H7 (cell line): ENCODE measurements at places on chromosomes 11 and 22. TPM values are rescaled to one million over a fixed set of nuclear protein-coding genes. Genes with fewer than 3 reads are reported as not detected.

- DNase-seq, result no peak
Measured at GRCh38 chr11:20080032-20080685, 80.1 kb downstream of the DBX1 start.

The OR10A2 gene
- total RNA-seq, result not detected in 2 replicates

DNA sequence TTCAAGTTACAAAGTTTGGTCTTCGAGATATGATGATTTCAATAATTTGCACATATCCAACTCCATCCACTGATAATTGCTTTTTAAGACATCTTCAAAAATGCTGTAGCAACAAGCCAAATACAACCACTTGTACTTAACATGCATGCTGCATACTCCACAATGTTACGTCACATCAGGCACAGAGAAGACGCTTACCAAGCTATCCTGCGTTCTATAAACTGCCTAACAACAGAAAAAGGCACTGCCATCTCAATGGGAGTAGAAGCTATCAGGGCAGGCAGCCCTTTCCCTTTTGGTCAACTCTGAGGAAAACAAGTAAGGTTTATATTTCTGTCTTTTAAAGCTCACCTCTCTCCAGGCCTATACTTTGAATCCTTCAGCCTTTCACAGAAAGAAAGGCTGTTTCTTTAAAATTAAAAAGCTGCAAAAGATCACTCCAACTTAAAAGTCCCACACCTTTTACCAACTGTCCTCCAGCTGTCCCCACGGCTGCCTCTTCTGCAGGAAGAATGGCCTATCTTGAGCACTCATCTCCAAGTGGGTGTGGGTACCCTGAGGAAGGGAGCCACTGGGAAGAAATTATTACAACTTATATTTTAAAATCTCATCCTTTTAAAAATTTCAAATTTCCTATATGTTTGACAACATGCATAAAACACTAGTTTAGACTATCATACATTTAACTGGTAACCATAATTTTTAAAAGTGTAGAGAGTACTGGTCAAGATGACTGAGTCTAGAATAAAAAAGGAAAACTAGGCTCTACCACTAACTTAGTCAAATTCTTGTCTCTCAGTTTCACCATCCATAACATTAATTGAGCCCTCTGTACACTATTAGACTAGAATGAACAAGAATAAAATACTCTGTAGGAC, 14.5 kb downstream of the PHF21A start:
- DNase-seq, result no peak

DNA sequence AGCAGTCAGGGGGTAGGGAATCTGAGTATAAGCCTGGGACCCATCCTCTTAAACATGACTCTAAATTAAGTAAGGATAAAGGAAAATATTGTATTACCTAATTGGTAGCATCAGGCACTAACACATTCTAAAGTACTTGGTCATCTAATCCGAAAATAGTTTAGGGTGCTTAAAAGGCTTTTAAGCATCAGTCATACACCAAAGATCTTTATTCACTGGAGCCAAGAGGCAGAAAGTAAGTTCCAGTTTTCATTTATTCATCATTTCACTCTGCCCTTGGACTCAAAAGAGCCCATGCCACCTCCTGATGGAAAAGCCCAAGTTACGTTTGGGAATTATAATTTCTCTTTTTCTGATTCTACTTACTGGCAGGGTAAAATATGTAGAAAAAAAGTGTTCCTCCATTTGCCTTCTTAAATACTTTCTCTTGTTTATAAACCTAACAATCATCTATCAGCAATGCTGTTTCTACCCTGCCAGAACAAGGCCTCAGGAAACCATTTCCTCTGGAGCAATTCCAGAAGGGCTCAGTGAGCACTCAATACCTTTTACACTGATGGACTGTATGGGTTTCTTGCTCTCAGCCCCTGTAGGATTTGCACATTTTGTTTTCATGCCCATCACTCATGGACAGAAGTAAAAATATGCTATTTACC, 120.1 kb upstream of the SLC5A12 start:
- DNase-seq, result no peak

The MAPK8IP2 gene
- 1.7 and 3.4 TPM in 2 replicates for total RNA-seq

The GAL gene
- 192 and 226 TPM in 2 replicates for total RNA-seq

GRCh38 chr11:28619846-28620540, 511.8 kb downstream of the METTL15 start:
- no peak for DNase-seq

- no peak for DNase-seq
Measured at GRCh38 chr22:27713461-27713860, 88.1 kb downstream of the MN1 start.

GRCh38 chr11:69652999-69653398, 12.0 kb downstream of the CCND1 start:
- DNase-seq, result peak; percentile 75

- no peak for DNase-seq
Measured at GRCh38 chr11:88779577-88779976, 286.2 kb downstream of the GRM5 start.

DNA sequence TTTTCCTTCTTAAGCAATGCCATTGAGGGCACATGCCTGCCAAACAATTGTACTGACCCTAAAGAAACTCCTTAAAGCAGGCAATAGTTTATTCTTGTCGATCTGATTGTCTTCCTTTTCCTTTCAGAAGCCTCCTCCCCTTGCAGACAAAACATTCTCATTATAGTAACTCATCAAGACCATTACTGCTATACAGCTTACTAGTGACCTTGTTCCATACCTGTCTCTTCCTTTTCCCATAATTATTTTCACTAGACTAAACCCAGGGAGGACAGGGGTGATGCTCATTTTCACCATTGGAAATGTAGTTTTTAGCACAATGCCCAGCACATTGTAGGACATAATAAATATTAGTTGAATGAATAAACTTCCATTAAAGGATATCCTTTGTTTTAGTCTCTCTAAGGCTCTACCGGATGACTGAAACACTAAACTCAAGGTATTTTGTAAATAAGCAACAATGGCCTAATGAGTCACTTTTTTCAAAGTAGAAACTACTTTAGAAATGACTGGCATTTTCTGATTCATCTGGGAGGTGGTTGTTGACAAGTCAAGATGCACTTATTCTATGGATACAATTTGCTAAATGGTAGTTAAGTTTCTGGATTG, 9.3 kb upstream of the MSANTD4 start:
- no peak for DNase-seq

DNA sequence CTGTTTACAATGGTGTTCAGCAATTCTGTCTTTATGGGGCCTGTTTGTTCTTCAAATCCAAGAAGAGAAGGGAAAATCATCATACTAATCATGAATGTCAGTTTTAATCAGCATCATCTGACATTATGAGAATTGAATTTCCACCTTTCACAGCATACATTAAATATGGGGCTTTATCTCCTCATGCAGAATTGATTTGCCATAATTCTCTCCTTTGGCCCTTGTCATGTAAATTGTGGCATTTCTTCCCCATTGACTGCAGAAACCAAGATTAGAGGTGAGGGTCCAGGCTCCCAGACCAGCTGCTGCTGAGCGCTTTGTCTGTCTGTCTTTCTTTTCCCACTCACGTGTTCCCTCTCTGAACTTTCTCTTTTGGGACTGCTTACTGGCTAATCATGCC, 232.1 kb upstream of the NAV2 start:
- no peak for DNase-seq

The LAMTOR1 gene
- 97.8 and 114 TPM in 2 replicates for total RNA-seq

- DNase-seq, result no peak
Measured at GRCh38 chr11:74615311-74615710, 22.9 kb downstream of the POLD3 start.

The ROBO3 gene
- 26.1 and 31.0 TPM in 2 replicates for total RNA-seq

The CCDC86 gene
- 17.6 and 19.4 TPM in 2 replicates for total RNA-seq

DNA sequence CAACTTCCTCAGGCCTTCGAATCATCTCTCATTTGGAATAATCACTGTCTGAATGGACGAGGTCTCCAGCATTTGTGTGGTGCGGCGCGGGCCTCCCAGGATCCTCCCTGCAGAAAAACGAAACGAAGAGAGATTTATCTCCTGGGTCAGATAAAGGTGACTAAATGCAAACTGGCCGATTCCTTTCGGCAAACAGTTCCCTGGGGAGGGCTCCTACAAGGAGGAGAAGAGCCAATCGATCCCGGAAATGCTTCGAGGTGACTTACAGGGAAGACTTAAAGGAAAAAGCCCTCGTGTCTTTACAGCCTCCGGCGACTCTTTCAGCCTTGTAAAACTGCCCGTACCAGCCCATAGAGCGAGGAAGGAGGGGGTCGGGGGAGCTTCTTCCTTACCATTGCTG, 126.5 kb downstream of the MIAT start:
- DNase-seq, result peak; percentile 49

DNA sequence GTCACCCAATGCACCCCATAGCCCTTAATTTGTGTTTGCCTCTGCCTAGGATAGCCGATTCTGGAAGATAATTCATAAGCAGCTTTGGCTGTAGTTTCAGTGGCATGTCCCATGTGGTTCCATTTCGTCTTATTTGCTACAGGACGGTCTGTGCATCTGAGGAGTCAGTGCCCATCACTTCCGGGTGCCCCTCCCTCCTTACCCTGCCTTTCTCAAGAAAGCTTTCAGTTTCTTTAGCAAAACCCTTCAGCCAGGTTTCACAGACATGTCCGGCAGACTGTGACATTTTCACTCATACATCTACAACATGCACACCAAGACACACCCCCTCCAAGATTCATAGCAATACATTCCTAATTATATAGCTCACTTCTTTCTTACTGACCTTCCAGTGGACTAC, 14.3 kb downstream of the TP53AIP1 start:
- DNase-seq, result no peak

The TECTA gene
- 0.22 and 0.28 TPM in 2 replicates for total RNA-seq
